HCT116 (cell line): ENCODE measurements at places on chromosomes 3 and 15. TPM values are rescaled to one million over a fixed set of nuclear protein-coding genes. Genes with fewer than 3 reads are reported as not detected.
A peak's percentile ranks its signal among the peaks of the same experiment; 100 is the strongest.

The COL6A5 gene
- not detected for total RNA-seq

The GOLGA6L10 gene
- 1.2 TPM for total RNA-seq

The CCNDBP1 gene
- total RNA-seq: 39.8 TPM

- no peak for DNase-seq
- H3K36me3 ChIP-seq: no peaks in the 10 kb centered on the region
- no peak overlapping the region for H3K27ac ChIP-seq
- no peak overlapping the region for H3K4me3 ChIP-seq
Observed at GRCh38 chr3:122188737-122189136, 5.3 kb downstream of the CASR start.

GRCh38 chr3:138971766-138972320, 24.8 kb downstream of the FOXL2NB start:
- no peak overlapping the region for H3K4me3 ChIP-seq
- H3K27me3 ChIP-seq: no peaks in the 10 kb centered on the region
- no peaks in the 10 kb centered on the region for H3K4me1 ChIP-seq
- no peak for DNase-seq
- H3K27ac ChIP-seq: no peak overlapping the region

DNA sequence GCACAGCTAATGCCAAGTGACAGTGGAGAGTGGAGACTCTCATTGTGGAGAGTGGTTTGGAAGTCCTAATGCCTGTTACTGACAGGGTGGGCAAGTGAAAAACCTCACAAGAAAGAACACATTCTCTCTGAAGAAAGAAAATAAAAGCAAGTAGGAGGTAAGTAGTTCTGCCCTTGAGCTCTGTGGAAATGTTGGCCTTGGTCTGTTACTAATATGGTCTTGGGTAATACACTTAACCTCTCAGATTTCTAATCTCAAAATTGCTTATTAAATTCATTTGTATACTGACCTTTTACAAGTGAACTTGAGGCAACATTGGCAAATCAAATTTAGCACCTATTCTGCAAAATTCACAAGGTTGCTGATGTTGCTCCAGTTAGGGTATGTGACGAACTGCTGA, 291.6 kb upstream of the CBLB start:
- H3K4me3 ChIP-seq: no peak overlapping the region
- no peaks in the 10 kb centered on the region for H3K36me3 ChIP-seq
- DNase-seq: no peak
- no peak overlapping the region for H3K27ac ChIP-seq
- no peaks in the 10 kb centered on the region for H3K27me3 ChIP-seq

GRCh38 chr3:132210476-132211346, 106.5 kb upstream of the ACP3 start:
- no peaks in the 10 kb centered on the region for H3K4me1 ChIP-seq
- H3K27me3 ChIP-seq: peaks cover 11% of the 10 kb centered on the region; the same call in 1 of the 2 replicates
- H3K27ac ChIP-seq: no peak overlapping the region
- H3K36me3 ChIP-seq: no peaks in the 10 kb centered on the region

DNA sequence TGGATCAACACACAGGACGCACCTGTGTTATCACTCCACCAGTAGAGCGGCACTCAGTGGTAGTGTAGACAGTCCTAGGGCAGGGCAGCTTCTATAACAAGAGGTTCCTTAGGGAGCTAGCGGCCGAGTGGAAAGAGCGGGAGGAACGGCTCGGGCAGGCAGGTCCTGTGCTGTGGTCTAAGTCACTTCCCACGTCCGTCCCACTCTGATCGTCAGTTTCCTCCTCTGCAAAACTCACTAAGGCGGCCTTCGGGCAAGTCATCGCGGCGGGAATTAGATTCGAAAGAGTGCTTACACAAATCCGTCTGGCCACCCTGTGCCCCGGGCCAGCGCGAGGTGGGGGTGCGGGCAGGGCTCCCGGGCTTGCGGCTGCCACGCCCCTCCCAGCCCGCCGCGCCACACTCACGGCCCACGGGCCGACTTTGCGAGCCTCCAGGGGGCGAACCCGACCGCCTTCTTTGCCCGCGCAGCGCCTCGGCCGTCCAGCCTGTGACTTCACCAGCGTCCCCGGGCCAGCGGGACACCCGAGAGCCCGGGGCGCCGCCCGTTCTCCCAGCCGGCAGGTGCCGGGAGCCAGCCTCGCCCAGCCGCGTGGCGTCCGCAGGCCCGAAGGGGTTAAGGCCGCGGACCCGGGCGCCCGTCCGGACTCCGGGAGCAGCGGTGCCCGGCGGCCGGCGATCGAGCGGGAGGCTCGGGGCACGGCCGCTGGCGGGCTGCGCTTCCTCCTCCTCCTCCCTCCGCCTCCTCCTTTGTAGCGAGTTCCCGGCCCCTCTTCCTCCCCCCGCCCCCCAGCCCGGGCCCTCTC, 416 bp upstream of the CORO2B start:
- peak overlapping the region; percentile 52 for H3K4me3 ChIP-seq
- H3K27ac ChIP-seq: peak overlapping the region; percentile 52; the same call in 1 of the 2 replicates
- DNase-seq: no peak
- peaks cover 18% of the 10 kb centered on the region for H3K4me1 ChIP-seq
- no peaks in the 10 kb centered on the region for H3K36me3 ChIP-seq
- H3K27me3 ChIP-seq: no peaks in the 10 kb centered on the region

DNA sequence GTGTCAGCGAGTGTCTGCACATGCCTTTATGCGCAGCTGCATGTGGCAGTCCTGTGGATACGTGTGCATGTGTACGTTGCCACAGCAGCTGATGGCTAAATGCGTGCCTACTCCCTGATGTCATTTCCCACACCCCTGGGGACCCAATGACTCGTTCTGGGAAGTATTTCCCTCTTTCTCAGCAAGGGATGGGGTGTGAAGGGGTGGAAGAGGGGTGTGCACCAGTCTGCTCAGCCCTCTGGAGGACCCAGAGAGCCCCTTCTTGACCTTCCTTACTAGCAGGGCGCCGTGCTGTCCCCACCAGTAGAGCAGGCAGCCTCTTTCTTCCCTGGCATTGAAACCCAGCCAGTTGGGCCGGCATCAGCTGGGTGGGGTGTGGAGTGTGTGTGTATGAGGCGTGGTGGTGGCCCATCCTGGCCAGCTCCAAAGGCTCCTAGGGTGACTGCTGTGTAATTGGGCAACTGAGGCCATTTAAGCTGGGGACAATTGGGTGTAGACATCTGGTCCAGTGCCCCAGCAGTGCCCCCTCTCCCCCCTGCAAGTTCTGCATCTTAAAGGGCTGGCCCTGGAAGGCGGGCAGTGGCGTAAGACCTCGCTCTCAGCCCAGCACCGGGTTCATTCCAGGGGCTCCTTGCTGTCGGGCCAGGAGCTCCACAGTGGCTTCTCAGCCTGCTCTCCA, 19.2 kb downstream of the SNX33 start:
- no peaks in the 10 kb centered on the region for H3K27me3 ChIP-seq
- no peaks in the 10 kb centered on the region for H3K36me3 ChIP-seq
- peak overlapping the region; percentile 13; the same call in 1 of the 2 replicates for H3K4me3 ChIP-seq
- H3K4me1 ChIP-seq: peaks cover 85% of the 10 kb centered on the region

DNA sequence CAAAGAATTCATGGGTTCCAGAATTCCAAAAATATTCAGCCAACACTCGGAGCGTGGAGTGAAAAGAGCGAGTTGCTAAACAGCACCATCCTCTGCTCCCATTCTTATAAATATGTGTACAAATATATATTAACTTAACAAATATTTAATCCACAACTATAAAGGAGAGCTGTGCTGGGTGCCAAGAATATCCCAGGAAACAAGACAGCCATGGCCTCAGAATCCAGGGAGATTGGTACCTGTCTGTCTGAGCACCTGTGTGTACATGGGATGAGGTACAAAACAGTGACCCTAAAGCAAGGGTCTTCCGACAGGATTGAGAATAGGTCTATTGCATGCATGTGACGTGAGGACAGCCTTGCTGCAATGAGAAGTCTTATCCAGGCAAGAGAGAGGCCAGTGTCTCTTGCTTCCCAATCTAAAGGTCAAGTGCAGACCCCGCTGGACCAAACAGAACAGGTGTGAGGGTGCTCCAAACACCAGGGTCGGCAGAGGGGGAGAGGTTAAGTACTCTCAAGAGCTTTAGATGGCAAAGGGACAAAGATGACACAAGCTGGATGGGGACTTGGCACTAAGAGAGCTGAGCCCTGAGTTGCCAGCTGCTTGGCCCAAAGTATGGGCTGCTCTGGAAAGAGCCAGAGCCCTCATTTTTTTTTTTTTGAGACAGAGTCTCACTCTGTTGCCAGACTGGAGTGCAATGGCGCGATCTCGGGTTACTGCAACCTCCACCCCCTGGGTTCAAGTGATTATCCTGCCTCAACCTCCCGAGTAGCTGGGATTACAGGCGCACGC, 36.2 kb downstream of the HOMER2 start:
- no peak overlapping the region for H3K4me3 ChIP-seq
- no peaks in the 10 kb centered on the region for H3K27me3 ChIP-seq
- H3K4me1 ChIP-seq: no peaks in the 10 kb centered on the region
- no peak overlapping the region for H3K27ac ChIP-seq
- H3K36me3 ChIP-seq: no peaks in the 10 kb centered on the region

DNA sequence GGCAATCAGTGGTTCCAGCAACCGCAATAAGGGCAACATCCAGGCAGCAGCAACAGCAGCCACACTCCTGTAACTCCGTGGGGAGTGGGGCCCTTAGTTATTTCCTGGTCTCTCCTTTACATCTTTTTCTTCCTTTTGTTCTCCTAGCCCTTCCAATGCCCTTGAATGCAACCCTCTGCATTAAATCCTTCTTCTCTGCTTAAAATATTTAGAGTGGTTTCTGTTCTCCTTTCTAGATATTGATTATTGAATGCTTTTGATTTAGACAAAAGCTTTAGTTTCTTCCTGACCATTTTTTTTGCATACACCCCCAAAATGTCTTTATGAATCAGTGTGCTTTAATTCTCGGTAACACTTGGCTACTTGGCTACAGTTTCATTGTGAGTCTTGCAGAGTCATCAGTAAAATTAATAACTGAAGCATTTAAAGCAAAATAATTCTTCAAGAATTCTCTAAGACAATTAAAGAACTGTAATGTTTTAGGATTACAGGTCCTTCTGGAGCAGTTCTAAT, 586.1 kb downstream of the MECOM start:
- DNase-seq: no peak
- no peaks in the 10 kb centered on the region for H3K27me3 ChIP-seq
- H3K36me3 ChIP-seq: no peaks in the 10 kb centered on the region

GRCh38 chr3:193510154-193510553, 44.5 kb downstream of the ATP13A4 start:
- no peaks in the 10 kb centered on the region for H3K4me1 ChIP-seq
- H3K27ac ChIP-seq: no peak overlapping the region
- H3K36me3 ChIP-seq: no peaks in the 10 kb centered on the region
- H3K4me3 ChIP-seq: no peak overlapping the region
- H3K27me3 ChIP-seq: peaks cover 68% of the 10 kb centered on the region

- no peak for DNase-seq
- no peaks in the 10 kb centered on the region for H3K36me3 ChIP-seq
- peaks cover 26% of the 10 kb centered on the region for H3K27me3 ChIP-seq
- H3K4me1 ChIP-seq: no peaks in the 10 kb centered on the region
- H3K27ac ChIP-seq: no peak overlapping the region
Observed at GRCh38 chr15:88792342-88793282, 10.6 kb upstream of the ACAN start.

- H3K4me3 ChIP-seq: no peak overlapping the region
- H3K27me3 ChIP-seq: no peaks in the 10 kb centered on the region
- H3K27ac ChIP-seq: no peak overlapping the region
- H3K4me1 ChIP-seq: peaks cover 5% of the 10 kb centered on the region; the same call in 1 of the 2 replicates
- H3K36me3 ChIP-seq: no peaks in the 10 kb centered on the region
Observed at GRCh38 chr15:85618956-85619491, 175.7 kb downstream of the KLHL25 start.

GRCh38 chr3:178238179-178238578, 298.1 kb upstream of the KCNMB2 start:
- H3K36me3 ChIP-seq: no peaks in the 10 kb centered on the region
- DNase-seq: no peak
- no peaks in the 10 kb centered on the region for H3K4me1 ChIP-seq
- H3K27me3 ChIP-seq: no peaks in the 10 kb centered on the region
